Panc1 (cell line): ENCODE measurements at places on chromosomes 13 and 19. TPM values are rescaled to one million over a fixed set of nuclear protein-coding genes. Genes with fewer than 3 reads are reported as not detected.

Gene GRIK5
- 0.62 TPM for total RNA-seq

Gene PLIN5
- total RNA-seq, result 0.64 TPM

DNA sequence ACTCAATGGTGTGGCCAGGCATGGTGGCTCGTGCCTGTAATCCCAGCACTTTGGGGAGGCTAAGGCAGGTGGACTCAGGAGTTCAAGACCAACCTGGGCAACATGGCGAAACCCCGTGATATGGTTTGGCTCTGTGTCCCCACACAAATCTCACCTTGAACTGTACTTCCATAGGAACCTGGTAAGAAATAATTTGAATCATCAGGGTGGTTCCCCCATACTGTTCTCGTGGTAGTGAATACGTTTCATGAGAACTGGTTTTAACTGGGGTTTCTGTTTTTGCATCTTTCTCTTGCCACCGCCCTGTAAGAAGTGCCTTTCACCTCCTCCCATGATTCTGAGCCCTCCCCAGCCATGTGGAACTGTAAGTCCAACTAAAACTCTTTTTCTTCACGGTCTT, 49.6 kb downstream of the USP12 start:
- DNase-seq, result no peak
- H3K4me3 ChIP-seq, result no peak overlapping the region
- H3K36me3 ChIP-seq, result no peaks in the 10 kb centered on the region; the same call in 1 of the 2 replicates
- H3K4me1 ChIP-seq, result peaks cover 39% of the 10 kb centered on the region
- H3K27me3 ChIP-seq, result no peaks in the 10 kb centered on the region
- H3K27ac ChIP-seq, result no peak overlapping the region

DNA sequence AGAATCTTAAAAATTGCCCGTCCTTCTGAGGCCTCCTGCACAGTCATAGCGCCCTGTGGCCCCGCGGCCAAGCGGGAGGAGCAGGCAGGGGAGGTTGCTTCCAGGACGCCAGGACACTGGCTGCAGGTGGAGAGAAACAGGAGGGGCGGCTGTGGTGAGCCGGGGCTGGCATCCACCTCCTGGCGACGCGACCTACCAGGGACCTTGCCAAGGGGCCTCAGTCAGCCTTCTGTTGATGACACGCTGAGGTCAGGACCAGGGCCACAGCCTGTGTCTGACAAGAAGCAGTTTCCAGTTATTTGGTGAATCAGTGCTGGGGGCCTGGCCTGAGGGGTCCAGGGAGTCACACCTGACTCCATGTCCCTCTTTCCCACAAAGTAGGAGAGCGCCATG, 13.3 kb upstream of the MKNK2 start:
- no peak overlapping the region for H3K4me3 ChIP-seq
- no peaks in the 10 kb centered on the region for H3K36me3 ChIP-seq
- no peak for DNase-seq

DNA sequence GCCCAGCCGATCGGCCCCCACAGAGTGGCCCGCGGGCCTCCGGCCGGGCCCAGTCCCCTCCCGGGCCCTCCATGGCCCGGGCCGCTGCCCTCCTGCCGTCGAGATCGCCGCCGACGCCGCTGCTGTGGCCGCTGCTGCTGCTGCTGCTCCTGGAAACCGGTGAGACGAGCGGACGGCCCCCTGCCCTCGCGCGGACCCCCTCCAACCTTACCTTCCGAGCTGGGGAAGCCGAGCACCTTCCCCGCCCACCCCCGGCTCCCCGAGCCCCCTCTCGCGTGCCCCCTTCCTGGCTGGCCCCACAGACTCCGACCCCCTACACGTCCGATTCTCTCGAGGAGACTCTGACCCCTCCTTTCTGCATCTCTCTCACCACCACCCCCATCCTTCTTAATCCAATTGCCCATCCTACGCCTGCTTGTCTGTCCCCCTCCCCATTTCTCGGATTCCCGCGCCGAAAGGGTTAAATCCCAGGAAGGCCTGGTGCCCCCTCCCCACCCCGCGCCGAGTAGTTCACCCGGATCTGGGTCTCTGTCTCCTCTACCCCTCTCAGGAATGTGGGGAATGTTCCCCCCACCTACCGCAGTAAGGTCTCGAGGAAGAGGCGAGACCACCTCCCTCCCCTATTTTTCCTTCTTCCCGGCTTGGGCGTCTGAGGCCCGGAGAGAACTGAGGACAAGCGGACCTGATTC, 502 bp downstream of the NECTIN2 start:
- no peaks in the 10 kb centered on the region for H3K27me3 ChIP-seq
- peaks cover 6% of the 10 kb centered on the region; the same call in 1 of the 2 replicates for H3K36me3 ChIP-seq
- peak overlapping the region; percentile 94 for H3K27ac ChIP-seq
- H3K4me3 ChIP-seq, result peak overlapping the region; percentile 92

Gene ZNF627
- total RNA-seq, result 10.7 TPM
